ENCODE measurements at places on chromosomes 12 and 14.
A peak's percentile ranks its signal among the peaks of the same experiment; 100 is the strongest.

- no peak for DNase-seq
Observed at GRCh38 chr12:132163911-132164288, 19.6 kb downstream of the NOC4L start.

- DNase-seq: no peak
Observed at GRCh38 chr12:66367015-66367667, 64.8 kb downstream of the HELB start.

GRCh38 chr12:124611559-124612409 lies 44.4 kb upstream of the NCOR2 start:
- peak; percentile 58 for DNase-seq

GRCh38 chr12:26245175-26245942 lies 50.0 kb downstream of the SSPN start:
- no peak for DNase-seq

GRCh38 chr14:32102152-32102787 lies 25.2 kb downstream of the ARHGAP5 start:
- no peak for DNase-seq

- no peak for DNase-seq
Observed at GRCh38 chr12:65004270-65004669, 116.8 kb downstream of the WIF1 start.

DNA sequence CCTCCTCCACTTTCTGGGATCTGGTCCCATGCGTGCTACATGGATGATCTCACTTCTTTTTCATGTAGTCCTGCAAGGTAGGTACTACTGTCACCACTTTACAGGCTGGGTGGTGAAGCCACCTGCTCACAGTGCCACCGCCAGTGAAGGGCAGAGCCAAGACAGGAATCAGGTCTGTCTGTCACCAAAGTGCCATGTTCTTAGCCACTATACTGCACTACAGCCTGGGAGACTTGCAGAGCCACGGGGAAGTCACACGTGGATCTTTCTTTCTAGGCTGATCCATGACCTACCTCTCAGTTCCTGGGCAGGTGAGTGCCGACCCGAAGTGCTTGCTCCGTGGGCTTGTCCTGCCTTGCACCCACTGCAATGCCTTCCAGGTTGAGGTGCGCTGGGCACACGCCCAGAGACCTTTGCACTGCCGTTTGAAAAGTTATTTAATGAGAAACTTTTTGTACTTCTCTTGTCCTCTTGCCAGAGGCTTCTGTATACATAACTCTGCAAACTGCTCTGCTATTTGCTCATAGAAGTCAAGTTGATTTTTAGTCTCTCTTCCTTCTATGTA lies 19.7 kb upstream of the CLMN start:
- DNase-seq: no peak

DNA sequence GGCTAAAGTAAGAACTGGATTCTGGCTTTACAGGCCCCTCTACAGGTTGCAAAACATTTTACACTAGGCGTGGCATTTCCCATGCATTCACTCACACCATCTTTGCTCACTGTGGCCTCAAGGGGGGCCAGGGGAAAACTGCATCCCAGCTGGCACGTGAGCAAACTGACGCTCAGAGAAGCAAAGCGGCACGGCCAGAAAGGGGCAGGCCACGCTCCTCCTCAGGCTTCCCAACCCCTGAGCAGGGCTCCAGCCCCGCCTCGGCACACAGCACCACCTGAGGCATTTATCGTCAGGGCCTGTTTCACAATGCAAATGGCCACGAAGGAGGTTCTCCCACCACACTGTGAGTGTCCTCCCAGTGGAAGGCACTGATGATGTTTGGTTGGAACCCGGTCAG lies 90.8 kb downstream of the BCL11B start:
- DNase-seq: no peak

GRCh38 chr12:50411051-50411660 lies 10.5 kb downstream of the LARP4 start:
- DNase-seq: peak; percentile 82
